LHCN-M2 (cell line): ENCODE measurements at places on chromosomes 13 and 19. TPM values are rescaled to one million over a fixed set of nuclear protein-coding genes. Genes with fewer than 3 reads are reported as not detected.

DNA sequence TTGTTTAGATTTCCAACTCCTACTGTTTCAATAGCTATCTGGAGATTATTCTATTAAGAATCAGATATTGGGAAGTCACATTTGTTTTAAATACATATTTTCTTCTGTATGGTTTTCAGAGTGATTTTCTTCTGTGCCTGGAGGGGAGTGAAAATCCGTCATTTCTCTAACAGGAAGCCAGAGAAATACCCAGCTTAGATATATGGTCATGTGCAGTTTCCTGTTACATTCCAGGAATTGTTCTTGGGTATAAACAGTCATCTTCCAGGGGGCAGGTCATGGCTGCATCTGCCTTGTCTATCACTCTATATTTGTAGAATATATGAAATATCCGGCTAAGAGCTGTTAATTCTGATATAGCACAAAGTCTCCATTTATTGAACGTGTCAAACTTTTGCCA lies 77.5 kb upstream of the MIR17HG start:
- DNase-seq: peak; percentile 79

CNN1 gene
- total RNA-seq: 0.58 and 1.0 TPM in 2 replicates

- DNase-seq: peak; percentile 63
Observed at GRCh38 chr19:41144403-41144802, 30.2 kb downstream of the CYP2F1 start.

SBK2 gene
- total RNA-seq: 0.71 and 1.5 TPM in 2 replicates

ZIM2 gene
- total RNA-seq: not detected in 2 replicates

- DNase-seq: no peak
Observed at GRCh38 chr19:7618348-7618747, 11.0 kb downstream of the XAB2 start.

DNA sequence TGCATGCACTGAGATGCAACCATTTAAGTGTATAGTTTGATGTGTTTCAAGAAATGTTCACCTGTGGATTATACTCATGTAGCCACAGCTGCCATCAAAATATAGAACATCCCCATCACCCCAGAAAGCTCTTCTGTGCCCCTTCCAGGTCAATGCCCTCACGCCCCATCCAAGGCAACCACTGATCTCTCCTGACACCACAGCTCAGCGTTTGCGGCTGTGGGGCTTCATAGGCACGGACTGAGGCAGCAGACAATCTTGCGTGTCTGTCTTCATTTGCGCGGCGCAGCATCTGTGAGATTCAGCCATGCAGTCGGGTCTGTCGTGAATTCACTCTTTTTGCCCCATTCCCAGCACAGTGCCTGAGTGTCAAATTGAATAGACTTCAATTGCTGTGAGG lies 153.8 kb upstream of the UQCRFS1 start:
- no peak for DNase-seq

- DNase-seq: no peak
Observed at GRCh38 chr13:91355099-91355825, 7.8 kb downstream of the MIR17HG start.

FGF21 gene
- not detected in 2 replicates for total RNA-seq

CASP14 gene
- total RNA-seq: not detected in 2 replicates

- DNase-seq: peak; percentile 29
Observed at GRCh38 chr19:57830071-57830602, at the start of gene ZNF587B. ZNF587B (plus strand) TSS chr19:57830299; CDS start chr19:57830529, 230 bp downstream.

GRCh38 chr19:43751466-43752220 lies 3.1 kb downstream of the SMG9 start:
- DNase-seq: no peak

DNA sequence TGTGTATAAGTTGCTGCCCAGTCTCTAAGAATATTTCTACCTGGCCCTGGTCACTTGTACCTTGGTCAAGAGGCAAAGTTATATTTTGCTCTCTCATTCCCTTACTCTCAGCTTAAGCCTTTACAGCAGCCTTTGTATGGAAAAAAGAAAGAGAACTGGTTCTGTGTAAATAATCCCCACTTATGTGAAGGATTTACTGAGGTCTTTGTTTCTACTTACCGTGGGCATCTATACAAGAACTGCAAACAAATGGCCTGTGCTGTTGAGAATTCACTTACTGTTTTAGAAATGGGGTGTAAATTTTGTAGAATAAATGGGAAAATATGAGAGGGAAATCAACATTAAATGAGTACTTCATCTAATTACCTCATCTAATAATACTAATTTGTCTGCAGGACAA lies 267.4 kb downstream of the PCDH20 start:
- no peak for DNase-seq

- DNase-seq: no peak
Observed at GRCh38 chr13:96214824-96215445, 125.0 kb downstream of the HS6ST3 start.

ZNF555 gene
- total RNA-seq: 6.7 and 7.7 TPM in 2 replicates

DNA sequence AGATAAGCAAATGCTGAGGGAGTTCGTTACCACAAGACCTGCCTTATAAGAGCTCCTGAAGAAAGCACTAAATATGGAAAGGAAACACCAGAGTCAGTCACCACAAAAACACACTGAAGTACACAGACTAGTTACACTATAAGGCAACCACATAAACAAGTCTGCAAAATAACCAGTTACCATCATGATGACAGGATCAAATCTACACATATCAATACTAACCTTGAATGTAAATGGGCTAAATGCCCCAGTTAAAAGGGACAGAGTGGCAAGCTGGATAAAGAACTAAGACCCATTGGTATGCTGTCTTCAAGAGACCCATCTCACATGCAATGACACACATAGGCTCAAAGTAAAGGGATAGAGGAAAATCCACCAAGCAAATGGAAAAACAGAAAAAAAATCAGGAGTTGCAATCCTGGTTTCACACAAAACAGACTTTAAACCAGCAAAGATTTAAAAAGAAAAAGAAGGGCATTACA lies 26.6 kb downstream of the CCDC122 start:
- no peak for DNase-seq

GPC5 gene
- 0.11 TPM in 1 of 2 replicates, not detected in the other for total RNA-seq

DNA sequence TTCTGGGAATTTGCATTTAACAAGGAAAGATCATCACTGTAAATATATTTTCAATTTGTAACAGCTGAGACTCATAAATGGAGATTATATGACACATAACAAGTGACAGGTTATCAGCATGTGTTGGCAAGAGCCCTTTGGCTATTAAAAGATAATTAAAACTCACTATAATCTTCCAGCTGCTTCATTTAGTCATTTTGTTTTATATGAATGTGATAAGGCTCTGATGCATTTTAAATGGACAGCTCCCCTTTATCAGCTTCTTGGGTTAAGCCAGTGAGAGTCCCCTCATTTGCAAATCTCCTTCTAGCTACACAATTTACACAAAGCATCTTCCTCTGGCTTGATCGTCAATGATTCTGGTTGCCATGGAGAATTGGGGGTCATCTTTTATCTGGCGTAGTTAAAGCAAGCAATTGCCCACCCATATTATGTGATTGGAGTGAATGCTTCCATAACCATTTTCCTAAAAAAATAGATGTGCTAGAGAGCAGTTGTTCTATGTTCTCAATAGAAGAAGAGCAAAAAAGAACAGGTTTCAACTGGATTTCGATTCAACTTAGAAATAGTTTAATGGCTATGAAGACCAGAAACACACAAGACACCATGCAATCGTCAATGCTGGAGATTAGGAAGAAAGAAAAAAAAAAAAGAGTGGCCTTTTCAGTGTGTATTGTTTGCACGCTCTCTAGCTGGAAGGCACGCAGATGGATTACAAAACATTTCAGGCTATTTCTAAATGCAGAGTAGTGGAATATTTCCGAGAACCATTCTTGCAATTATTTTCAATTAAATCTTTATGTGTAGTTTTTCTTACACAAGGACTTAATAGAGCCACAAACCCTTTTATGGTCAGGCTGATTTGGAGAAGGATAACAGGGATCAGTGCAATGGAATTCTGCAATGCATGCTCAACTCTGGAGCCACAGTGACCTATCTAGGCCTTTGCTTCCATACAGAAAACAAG lies 27.4 kb downstream of the STARD13 start:
- DNase-seq: no peak

TRIP10 gene
- total RNA-seq: 45.6 and 49.1 TPM in 2 replicates

- DNase-seq: no peak
Observed at GRCh38 chr19:29651622-29652394, 13.5 kb upstream of the PLEKHF1 start.

KIR2DL3 gene
- not detected in 2 replicates for total RNA-seq

DNA sequence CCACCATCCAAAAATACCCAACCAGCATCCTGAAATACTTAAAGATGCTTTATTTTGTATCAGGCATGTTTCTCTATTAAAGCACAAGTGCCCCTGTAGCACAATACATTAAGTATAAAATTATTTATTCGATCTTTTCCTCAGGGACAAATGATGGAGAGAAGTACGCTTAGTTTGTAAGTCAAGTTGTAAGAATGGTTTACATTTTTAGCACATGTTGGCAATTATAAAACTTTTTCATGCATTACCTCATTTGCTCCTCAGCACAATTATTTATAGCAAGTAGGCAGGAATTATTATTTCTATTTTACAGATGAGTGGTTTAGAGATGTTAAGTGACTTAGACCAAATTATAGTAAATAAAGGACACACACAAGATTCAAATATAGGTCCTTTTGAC lies 232.6 kb upstream of the HTR2A start:
- DNase-seq: no peak

- DNase-seq: no peak
Observed at GRCh38 chr19:17202249-17202648, 12.9 kb upstream of the USE1 start.
